ENCODE measurements at places on chromosomes 2 and 18.

- DNase-seq, result no peak
These were observed 197.6 kb downstream of the LDLRAD4 start for GRCh38 chr18:13416208-13416607.

DNA sequence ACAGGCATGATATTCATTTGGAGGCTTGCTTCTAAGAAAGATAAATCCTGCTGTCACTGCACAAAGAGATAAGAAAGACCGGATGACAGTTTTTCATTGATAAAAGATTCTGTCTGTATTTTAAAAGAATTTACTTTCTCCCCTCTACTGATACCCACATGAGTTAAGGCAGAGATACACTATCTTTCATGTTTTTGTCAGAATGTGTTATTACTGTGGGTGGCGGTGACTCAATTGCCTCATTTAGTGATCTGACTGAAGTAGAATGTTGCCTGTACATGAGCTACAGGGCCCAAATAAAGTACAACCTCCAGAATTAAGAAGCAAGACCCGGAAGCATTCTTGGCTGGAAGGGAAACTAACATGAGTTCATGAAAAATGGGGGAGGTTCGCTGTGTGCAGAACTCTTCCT is 480.0 kb downstream of the SLC4A3 start:
- no peak for DNase-seq

DNA sequence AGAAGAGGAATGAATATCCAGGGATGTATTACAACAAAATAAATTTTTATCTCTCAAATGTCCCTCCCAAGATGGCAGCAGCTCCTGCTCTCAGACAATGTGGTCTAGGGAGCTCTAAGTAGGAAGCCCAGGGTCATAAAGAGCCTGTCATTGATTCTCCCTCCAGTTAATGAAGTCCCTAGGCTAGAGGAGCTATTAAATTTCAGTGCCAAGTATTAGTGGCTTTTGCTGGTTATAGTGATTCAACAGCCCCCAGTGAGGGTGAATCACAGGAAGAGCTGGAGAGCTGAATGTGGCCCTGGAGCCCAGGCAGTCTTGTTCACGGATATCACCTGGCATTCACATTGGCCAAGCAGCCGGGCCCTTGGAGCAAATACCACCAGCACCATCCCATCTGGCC is 109.8 kb upstream of the YPEL5 start:
- DNase-seq, result no peak

DNA sequence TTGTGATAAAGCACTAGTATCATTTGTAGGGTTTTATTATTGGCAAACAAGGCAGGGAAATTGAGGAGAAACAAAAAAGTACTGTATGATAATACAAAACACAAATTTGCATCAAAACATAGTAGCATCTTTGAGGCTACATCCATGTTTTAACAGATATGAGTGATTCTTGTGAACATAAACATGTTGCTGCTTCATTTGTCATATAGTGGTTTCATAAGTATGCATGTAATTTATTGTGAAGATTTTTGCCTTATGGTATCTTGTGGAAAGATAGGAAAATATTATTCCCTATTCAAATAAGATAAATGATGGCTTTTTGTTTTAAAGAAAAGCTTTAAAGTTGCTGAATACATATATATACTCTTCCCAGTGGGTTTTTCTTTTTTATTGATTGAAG is 60.3 kb downstream of the VRK2 start:
- no peak for DNase-seq

DNA sequence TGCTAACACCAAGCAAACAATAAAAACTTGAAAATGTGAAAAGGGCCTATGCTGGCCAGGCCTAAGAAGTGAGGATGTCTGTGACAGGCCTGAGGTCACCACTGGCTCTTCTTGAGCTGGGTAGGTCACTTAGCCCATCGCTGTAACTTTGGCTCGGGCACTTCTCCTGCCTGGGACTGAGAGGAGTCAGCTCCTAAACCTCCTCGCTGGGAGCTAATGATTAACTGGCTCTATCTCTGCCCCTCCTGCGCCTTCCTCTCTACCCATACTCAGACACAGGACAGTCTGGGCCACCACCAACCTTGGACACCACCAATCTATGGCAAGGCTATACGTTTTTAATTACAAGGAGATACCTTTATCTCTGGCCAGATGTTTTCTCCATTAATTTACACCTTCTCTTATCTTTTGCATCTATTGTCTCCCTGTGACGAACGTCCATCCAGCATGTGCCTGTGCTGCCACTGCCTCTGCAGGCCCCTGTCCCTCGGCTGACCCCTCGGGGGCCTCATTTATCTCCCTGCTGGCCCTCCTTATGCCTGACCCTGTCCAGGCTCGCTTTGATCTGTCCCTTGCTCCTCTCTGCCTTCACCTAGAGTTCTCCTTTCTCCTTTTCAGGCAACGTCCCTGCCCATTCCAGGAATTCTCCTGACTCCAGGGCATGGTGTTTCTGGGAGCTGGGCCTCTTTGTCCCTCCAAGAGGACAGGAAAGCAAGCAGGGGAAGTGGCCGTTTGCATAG is 149.1 kb upstream of the GATA6 start:
- no peak for DNase-seq

DNA sequence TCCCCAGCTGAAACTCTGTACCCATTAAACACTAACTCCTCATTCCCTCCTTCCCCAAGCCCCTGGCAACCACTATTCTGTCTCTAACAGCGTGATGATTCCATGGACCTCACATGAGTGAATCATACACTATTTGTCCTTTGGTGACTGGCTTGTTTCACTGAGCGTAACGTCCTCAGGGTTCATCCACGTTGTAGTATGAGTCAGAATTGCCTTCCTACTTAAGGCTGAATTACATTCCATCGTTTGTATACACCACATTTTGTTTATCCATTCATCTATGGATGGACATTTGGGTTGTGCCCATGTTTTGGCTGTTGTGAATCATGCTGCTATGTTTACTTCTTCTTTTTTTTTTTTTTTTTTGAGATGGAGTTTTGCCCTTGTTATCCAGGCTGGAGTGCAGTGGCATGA is 19.6 kb upstream of the CABLES1 start:
- no peak for DNase-seq

GRCh38 chr2:238883421-238883901 is 35.6 kb downstream of the TWIST2 start:
- no peak for DNase-seq

- DNase-seq, result no peak
These were observed 378.9 kb downstream of the GRB14 start for GRCh38 chr2:164242409-164242808.

DNA sequence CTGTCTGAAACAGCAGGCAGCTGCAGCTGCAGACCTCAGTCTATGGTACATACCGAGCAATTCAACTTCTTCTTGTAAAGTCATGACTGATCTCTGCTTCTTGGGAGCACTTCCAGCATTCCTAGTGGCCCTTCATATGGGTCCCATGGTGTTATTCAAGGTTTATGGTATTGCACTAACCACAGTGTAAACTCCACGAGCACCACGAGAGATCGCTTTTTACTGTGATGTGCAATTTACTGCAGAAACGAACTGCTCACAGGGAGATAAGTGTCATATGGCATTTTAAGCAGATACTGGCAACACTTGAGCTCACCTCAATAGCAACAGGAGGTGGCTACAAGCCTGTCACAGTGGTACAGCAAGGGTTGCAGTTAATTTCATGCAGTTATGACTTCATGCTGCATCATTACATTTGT is 38.6 kb upstream of the SH3BP4 start:
- DNase-seq, result no peak

DNA sequence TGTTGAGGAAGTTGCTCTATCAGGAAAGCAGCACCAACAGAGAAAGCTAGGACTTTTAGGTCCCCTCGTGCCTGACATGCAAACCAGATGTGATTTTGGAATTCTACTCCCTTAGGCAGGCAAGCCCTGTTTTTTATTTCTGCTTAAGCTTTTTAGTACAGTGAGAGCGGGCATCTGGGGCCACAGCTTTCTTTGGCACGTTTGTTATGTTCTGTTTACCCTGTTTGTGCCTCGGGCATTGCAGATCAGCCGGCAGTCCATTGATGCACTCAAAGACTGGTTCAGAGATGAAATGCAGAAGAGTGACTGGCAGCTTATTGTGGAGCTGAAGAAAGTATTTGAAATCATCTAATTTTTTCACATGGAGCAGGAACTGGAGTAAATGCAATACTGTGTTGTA is 61.9 kb downstream of the EIF5B start:
- no peak for DNase-seq

DNA sequence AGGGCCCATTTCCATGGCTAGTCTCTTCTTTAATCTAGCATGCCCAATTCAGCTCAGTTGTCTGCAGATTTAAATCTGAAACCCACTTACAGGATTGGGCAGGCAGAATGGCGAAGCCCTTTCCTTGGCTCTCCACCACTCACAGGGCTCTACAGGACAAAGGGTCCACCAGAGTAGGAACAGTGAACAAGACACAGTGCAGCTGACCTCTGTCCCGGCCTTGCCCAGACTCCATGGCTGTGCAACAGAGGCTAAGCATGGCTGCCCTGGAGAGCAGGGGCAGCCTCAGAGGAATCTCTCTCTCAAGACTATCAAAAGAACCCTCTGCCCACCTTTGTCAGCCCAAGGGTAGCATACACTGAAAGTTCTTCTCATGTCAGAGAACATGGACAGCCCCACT is 9.7 kb upstream of the ATP6V1B1 start:
- DNase-seq, result no peak

DNA sequence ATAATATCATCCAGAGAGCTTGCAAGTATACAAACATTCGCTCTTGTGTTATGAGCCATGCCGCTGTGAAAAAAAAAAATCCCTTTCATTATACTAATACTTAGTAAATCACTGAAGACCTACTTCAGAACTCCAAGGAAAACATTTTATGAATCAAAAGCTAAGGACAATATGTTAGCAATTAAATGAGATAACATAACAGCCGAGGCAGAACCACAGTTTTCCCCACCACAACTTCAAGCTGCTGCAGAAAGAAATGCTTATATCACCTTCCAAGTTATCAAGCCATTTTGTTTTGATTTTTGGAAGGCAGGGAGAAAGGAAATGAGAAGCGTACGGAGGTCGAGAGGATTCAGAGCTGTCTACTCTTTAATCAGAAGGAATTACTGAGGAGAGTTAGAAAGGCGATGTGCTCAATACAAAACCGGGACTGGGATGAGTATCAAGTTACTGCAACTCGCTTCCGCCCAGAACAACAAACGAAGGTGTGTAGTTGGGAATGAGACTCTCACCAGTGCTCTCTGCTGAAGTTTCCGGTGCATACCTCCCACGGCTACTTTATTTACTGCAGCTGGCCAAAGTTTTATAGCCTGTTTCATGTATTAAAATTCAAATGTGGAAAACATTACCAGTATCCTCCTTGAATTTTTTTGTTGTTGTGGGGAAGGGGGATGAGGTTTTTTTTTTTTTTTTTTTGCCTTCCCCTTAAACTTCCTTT is 292.2 kb upstream of the CCDC68 start:
- DNase-seq, result no peak

DNA sequence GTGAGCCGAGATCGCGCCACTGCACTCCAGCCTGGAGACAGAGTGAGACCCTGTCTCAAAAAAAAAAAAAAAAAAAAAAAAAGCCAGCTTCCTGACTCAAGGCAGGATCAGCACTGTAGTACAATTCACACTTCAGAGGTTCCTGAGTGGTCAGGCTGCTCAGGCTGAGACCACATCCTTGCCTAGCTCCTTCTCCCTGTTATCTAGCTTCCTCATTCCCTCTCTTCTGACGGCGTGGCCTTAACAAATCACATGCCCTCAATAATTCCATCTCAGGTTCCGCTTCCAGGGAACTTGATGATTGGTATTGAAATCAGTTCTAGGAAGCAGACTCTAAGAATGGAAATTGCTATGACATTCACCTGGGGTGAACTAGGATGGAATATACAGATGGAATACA is 29.8 kb upstream of the KDM3A start:
- no peak for DNase-seq

GRCh38 chr2:191382801-191383200 is 137.6 kb downstream of the MYO1B start:
- no peak for DNase-seq

DNA sequence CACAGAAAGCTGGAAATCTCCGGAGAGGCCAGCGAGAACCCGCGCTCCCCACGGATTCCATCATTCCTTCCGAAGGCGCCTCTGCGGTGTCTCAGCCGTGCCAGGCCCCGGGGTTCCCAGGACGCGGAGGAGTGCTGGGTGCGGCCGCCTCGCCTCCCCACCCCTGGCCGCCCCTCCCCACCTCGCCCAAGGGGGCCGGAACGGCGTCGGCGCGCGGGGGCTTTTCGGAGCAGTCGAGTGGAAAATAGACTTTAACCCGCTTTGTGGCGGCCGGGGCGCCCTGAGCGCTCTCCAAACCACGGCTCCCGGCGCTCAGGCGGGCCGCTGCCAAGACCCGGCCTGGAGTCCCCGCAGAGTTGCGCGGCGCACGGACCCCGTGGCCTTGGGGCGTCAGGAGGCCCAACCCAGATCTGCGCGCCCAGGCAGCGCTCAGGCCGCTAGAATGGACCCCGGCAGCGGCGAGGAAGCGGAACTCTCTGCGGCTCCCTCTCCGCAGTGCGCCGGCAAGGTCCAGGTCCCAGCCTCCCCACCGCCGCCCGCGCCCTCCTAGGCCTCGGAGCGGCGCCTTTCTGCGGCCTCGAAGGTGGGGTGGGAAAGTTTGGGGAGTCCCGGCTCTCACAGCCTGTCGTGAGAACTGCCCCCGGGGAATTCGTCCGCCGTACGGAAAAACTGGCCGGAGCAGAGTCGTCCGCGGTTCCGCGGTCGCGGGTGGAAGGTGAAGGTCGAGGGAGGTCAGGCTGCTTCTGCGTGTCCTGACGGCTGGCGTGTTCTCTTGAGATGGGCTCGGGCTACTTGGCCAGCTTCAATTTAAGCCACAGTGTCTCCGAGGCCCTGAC is 1.2 kb upstream of the EMX1 start:
- no peak for DNase-seq

DNA sequence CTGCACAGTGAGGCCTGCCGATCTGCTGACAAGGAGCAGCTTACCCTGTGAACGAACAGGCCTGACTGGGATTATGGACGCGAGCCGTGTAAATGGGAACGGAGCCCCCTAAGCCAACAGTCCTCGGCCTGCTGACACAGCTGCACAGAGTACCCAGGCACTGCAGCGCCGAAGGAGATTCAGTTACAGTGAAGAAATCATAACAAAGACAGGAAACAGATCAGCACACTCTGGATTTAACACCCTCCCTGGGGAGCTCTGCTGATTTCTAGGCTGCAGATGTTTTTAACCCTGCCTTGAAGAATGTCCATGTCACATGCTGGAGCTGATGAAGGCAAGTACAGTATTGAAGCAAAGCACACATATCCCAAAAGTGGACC is 43.4 kb downstream of the COLEC12 start:
- no peak for DNase-seq

DNA sequence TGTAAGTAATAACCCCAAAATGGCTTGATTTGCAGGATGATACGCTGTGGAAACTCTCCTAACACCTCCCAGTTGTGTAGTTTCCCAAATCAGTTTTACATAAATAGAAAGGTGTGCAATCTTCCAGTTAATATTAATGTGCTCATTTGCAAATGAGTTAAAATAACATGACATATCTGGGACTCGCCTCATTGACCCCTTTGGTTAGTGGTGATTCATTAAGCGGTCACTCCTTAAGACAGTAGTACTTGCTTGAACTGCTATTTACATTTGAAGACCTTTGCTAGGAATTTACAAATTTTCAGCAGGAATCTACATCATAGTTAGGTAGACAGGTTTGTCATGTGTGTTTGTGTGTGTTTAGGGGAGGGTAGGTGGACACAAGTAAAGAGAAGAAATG is 1367.7 kb upstream of the CELF4 start:
- no peak for DNase-seq
